Smooth muscle cell of the brain vasculature (primary cell): ENCODE measurements at places on chromosomes 11 and 22.

GRCh38 chr11:72543849-72544542, 109.7 kb upstream of the CLPB start:
- DNase-seq: no peak

DNA sequence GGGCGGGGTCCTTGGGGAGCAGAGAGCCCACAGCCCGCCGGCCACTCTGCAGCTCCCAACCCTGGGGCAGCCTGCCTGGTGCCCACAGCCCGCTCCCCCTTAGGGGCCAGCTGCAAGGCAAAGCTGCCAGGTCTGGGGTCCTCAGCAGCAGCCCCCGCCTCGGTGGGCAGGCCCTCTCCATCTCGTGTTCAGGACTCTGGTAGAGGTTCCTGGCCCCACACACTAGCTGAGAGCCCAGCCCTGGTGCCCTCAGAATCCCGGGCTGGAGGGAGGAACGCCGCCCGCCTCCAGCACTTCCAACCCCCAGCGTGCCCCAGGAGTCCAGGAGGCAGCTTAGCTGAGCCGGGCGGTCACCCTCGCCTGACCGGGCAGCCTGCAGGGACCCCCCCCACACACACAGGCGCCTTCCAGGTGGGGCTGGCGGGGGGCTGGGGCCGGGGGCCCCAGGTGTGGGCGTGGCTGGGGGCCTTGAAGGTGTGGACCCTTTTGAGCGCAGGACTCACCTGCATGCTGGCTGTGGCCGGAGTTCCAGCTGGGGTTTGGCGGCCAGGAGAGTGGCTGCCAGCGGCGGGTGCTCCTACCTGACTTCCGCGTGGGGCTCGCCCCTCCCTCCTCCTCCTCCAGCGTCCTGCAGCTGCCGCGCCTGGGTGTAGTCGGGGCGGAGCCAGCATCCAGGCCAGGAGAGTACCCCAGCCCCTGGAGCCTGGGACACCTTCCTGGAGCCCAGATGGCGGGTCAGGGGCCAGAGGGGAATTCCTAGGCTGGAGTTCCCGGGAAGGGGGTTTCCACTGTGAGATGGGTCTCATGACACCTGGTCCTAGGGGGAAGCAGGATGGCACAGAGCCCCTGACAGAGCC, at the start of gene ANO9:
Gene ANO9 (minus strand): TSS at position 594 of the 857 bp plus-strand sequence. CDS start 85 bp downstream, at position 509.
- no peak for DNase-seq

DNA sequence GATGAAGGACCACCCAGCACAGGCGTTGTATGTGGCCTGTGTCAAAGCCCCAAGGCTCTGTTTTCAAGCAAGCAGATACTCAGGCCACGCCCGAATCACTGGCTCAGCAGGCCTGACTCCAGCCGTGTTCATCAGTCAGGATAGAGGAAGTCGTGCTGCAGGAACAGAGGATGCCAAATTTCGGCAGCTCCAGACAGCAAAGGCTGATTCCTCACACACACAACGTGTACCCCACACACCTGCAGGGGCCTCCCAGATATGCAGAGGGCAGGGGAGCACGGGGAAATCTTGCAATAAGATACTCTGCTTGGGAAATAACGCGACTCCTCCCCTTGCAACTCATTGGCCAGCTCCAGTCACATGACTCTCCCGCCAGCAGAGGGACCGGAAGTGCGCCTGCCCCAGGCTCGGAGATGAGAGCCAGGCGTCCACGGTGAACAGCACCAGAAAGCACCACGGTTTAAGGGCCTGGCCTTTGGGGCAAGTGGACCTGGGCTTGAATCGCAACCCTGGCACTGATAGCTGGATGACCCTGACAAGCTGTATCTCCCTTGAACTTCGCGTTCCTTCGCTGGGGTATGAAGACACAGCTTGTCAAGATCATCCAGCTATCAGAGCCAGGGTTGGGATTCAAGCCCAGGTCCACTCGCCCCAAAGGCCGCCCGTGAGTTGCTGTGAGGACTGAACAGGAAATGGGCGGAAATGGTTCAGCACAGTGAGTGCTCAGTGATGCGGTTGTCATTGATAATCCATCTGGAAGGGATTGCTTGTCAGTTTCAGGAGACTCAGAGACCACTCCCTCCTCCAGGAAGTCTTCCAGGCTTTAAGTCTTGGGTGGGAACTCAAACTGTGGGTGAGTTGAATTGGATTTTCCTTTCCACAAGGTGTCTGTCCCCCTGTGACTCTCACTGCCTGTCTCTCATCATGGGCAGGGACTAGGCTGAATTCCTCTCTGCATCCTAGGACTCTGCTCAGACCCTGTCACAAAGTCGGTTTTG, 88.5 kb downstream of the MYEOV start:
- DNase-seq: no peak

DNA sequence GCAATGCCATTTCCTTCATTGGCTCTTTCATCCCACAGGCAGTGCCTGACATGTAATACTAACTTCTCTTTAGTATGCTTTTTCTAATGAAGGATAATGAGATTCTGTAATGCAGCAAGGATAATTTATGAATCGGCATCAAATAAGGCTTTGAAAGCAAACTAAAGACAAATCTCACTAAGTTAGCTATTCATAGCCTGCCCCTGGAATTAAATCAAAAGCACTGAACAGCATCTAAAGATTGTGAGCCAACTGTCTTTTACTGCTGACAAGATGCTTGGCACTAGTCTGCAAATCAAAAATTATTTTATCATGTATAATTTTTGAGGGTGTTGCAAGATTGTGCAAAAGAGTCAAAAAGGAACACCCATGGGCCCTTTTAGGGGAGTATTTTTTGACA, 265.0 kb downstream of the CASP12 start:
- DNase-seq: no peak

GRCh38 chr11:26188554-26188953, 143.4 kb upstream of the ANO3 start:
- no peak for DNase-seq

DNA sequence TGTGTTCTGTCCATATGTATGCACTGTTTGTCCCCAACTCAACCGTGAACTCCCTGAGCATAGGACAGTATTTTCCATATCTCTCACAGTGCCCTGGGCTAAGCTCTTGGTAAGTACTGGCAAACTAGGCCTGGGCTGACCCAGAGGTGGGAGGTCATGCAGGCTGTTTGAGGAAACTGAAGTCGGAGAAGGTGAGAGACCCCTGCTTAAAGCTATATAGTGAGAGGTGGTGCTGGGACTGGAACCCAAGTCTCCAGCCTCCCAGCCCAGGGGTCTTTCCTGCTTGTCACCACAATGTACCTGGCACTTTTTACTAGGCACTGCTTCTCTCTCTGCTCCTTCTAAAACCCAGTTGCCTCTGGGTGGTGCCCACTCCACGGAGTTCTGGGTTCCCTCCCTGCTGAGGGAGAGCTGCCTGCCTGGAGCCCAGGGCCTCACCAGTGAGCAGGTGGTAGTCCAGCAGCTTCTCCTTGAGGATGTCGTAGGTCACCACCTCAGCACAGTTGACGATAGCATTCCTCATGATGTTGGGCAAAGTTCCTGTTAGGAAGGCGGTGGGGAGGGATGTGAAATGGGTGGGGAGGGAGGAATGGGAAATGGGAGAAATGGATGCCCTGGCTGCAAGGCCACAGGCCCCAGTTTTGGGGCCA, 4.7 kb downstream of the UCP3 start:
- no peak for DNase-seq

GRCh38 chr11:57417056-57417455, 9.9 kb downstream of the SLC43A3 start:
- no peak for DNase-seq

- DNase-seq: no peak
These were observed 193.7 kb upstream of the TBCEL start for GRCh38 chr11:120830085-120830620.

GRCh38 chr11:63802637-63803414, 10.4 kb upstream of the SPINDOC start:
- no peak for DNase-seq

GRCh38 chr22:35580351-35581022, 36.6 kb downstream of the MB start:
- no peak for DNase-seq

DNA sequence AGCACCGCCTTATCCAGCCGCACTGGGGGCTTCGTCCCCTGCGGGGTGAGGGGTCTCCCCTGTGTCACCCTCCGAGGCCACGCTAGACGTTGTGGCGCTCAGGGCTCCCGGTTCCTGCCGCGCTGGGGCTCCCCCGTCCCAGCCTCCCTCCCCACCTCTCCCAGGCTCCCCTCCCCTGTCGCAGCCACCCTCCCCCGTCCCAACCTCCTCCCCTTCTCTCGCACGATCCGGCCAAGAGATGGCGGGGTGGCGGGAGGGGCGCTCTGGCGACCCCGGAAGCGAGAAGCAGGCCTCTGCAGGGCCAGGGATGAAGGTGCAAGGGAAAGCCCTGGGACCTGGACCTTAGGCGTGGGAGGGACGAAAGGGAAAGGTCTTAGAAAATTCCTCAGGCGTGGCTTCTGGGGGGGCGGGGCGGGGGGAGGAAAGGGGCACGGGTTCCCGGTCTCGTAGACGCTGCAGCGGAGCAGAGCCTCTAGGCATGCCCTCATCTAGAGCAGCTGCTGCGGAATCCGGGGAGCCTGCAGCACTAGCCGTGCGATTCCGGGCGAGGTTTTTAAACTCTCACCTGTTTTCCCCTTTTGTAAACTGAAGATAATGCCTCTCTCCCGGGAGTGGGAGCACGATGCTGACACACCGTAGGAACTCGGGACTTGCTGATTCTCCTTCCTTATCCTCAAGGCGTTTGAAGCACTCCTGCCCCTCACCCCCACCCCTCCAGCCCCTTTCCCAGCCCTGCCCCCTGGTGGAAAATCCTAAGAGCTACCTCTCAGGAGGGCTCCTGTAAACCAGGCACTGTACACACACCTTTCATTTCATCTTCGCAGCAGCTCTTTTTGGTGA, 14.4 kb downstream of the KCNJ5 start:
- no peak for DNase-seq

DNA sequence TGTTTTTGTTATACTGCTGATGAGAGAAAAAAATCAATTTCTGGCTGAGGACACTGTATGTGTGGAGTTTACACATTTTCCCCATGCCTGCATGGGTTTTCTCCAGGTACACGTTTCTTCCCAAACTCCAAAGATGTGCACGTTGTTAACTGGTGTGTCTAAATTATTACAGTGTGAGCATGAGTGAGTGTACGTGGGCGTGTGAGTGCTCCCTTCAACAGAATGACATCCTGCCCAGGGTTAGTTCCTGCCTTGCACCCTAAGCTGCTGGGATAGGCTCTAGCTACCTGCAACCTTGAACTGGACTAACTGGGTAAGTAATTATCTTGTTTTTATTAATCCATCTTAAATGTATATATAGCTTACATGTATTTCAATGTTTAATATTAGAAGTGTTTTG, 5.5 kb downstream of the NPAT start:
- no peak for DNase-seq

DNA sequence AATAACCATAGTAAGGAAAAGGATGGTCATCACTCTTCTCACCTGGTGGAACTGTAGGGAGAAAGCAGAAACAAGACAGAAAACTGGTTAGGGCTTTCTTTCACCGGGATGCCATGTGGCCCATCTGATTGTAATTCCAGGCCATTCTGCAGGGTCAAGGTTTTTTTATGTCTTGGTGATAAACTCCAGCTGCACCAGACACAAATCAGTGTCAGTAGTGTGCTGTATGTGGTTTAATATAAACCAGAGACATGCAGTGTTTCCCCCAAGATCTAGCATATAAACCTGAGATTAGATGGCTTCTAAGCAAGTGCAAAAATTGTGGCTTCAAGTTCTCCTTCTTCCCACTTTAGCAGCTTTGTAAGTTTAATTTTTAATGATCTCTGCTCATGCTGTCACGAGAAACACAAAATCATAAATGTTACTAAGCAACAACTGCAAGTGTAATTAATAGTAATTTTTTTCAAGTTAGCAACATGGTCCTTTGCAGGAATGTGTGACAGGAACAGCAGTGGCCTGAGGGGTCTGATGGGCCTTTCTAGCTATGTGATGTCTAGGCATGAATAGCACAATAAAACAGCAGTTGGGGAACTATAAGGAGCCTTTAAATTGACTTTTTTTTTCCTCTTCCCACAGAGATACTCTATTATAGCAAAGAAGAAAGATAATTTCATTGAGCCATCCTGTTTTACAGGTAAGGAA, 41.6 kb downstream of the BDNF start:
- DNase-seq: no peak

- DNase-seq: no peak
These were observed 21.5 kb upstream of the CABP2 start for GRCh38 chr11:67544616-67545242.

- no peak for DNase-seq
These were observed 29.5 kb upstream of the MYH9 start for GRCh38 chr22:36417281-36417686.

DNA sequence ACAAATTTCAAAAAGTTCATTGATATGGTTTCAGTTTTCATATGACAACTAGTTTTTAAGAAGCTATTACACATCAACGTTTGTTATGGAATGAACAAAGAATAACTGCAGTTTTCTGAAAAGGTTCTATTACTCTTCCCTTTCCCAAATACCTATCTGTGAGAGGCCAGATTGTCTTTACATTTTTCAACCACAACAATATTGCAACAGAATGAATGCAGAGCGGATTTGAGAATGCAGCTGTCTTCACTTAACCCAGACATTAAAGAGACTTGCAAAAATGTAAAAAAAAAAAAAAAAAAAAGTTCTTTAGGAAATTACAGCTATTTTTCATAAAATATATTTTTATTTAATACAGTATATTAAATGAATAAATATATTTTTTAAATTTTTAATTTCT, 250.8 kb downstream of the DDX10 start:
- no peak for DNase-seq

- DNase-seq: no peak
These were observed 9.4 kb downstream of the IGSF9B start for GRCh38 chr11:133947321-133947756.

- no peak for DNase-seq
These were observed 16.1 kb downstream of the SELENOO start for GRCh38 chr22:50216684-50217520.

DNA sequence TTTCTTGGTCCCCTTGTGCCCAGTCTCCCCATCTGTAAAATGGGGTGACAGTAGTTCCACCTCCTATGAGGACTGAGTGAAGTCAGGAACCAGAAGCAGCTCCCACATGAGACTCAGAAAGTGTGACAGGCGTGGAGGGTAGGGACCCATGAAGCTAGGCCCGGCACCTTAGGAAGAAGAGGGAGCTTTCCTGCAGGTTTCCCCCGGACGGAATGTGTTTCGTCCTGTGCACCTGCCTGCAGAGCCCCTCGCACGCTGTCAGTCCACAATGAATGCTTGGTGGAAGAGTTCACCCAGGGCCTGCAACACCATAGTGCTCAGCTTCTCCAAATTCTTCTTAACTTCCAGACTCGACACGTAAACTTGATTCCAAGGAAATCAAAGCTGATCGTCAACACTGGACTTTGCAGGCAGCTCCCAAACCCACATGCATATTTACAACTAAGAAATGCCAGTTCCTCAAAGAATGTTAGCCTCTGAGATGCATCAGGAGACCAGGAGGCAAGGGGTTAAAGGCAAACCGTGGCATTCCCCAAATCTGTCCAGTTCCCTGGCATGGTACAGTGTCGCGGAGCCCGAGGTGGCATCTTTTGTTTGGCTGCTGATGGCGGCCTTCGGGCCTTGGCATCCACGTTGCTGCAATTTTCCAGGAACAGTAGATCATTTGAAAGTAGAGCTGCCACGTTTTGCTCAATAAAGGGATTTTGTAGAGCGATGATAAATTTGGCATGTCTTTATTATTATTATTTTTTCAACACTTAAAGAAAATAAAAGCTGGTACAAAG, 15.4 kb downstream of the LRP5 start:
- no peak for DNase-seq

GRCh38 chr11:76626266-76626665, 44.3 kb downstream of the LRRC32 start:
- DNase-seq: no peak
